ENCODE measurements at places on chromosomes 4 and X. TPM values are rescaled to one million over a fixed set of nuclear protein-coding genes. Genes with fewer than 3 reads are reported as not detected.
A peak's percentile ranks its signal among the peaks of the same experiment; 100 is the strongest.

GRCh38 chrX:139158256-139158655 is 372.3 kb upstream of the F9 start:
- DNase-seq, result peak; percentile 55
- H3K27ac ChIP-seq, result no peak overlapping the region
- H3K27me3 ChIP-seq, result no peaks in the 10 kb centered on the region
- no peaks in the 10 kb centered on the region for H3K4me1 ChIP-seq

DNA sequence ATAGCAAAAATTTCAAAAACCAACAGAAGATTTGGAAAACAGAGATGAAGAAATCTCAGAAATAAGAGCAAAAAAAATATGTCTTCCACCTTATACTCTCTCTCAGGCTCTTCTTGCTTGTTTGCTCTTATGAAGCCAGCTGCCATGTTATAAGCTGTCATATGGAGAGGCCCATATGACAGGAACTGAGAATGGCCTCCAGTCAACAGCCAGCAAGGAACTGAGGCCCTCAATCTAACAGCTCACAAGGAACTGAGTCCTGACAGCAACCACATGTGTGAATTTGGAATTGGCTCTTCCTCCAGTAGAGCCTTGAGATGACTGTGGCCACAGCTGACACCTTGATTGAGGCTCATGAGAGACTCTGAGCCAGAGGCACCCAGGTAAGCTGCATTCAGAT is 51.3 kb upstream of the MAOA start:
- no peak overlapping the region for H3K4me3 ChIP-seq
- H3K36me3 ChIP-seq, result no peaks in the 10 kb centered on the region
- DNase-seq, result no peak

DNA sequence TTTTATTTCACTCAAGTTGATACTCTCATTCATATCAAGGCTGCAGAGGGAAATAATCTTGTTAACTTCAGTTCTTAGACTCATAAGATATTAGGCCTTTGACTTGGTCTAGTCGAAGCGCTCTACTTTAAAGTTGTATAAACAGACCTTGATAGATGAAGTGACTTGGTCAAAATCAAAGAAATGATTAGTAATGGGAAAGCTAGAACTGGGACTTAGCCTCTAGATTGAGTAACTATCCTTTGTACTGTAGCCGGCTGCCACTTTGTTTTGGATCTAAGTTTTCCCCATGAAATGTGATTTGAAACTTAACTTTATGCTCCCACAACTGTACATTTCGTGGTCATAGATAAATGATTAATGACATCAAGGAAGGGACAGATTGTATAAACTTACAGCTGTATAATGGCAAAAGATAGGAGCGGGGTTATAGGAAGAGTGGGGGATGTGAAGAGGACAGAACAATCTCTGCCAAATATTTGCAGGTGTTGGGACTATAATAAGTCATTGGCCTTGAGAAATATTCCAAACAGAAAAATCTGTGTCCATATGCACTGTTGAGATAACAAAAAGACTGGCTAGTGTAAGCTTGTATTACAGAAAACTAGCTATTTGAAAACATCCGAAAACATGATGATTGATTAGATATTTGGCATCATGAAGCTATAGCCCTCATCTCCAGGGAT is 17.2 kb downstream of the MID2 start:
- H3K36me3 ChIP-seq, result no peaks in the 10 kb centered on the region
- no peak overlapping the region for H3K4me3 ChIP-seq
- no peaks in the 10 kb centered on the region for H3K4me1 ChIP-seq
- H3K27me3 ChIP-seq, result no peaks in the 10 kb centered on the region

DNA sequence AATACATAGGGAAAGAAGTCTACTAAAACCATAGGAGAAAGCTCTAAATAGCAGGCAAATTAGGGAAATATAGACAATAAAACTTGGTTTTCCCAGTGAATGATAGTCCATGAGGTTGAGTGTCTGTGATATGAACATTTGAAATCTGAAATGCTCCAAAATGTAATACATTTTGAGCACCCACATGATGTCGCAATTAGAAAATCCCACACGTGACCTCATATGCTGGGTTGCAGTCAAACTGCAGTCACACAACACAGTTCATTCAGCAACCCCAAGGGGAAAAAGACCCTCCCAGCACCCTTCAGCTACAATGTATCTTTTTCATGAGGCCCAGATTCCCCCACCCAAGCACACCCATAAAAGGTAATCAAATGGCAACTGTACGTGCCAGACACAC is 155.6 kb downstream of the BTC start:
- H3K4me1 ChIP-seq, result peaks cover 17% of the 10 kb centered on the region
- no peak overlapping the region for H3K27ac ChIP-seq
- H3K4me3 ChIP-seq, result no peak overlapping the region

DNA sequence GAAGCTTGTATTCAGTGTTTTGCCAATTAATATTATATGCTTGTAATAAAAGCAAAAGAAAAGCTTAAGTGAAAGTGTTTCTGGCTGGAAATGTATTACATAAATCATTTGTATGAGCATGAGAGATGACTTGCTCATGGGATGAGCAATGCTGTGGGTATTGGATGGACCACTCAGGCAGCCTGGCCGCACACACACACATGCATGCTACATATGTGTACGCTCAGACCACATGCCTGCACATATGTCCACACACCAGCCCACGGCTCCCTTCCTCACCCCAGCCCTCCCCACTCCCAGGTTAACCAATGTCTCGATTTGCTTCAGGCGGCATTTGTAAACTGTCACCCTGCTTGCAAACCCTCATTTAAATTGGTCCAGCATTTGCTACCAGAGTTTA is 55.9 kb downstream of the CPLX1 start:
- no peak for DNase-seq
- H3K27me3 ChIP-seq, result no peaks in the 10 kb centered on the region
- no peak overlapping the region for H3K27ac ChIP-seq
- 0 out of 2 replicates have a peak, but pooled peaks cover 7% of the 10 kb centered on the region for H3K4me1 ChIP-seq

XK gene
- 7.7 TPM for total RNA-seq

Data from PC-3 (cell line).